ENCODE measurements at places on chromosomes 5 and 9.

DNA sequence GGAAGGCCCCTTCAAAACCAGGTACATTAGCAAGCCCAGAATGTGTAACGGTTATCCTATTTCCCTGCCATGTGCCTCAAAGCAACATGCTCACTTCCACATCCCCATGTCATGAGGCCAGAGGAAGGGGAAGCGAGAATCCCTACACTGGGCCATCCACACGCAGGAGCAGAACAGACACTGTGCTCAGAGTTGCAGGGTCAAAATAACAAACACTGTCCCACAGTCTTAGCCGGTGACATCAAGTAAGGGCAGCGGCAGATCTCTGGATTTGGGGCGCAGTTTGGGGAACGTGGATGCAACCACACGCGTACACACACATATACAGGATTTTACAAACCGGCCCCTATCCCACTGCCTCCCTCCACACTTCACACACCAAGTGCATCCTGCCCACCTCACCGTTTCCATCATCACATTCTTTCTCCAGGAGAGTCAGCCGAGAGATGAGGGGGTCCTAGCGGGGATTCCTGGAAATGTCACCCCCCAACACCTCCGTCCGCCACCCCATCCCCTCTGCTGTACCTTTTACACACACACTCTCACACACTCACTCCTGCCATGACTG lies 776 bp downstream of the APBA1 start:
- no peak for DNase-seq

GRCh38 chr5:72478276-72478675 lies 28.9 kb downstream of the ZNF366 start:
- DNase-seq: no peak

DNA sequence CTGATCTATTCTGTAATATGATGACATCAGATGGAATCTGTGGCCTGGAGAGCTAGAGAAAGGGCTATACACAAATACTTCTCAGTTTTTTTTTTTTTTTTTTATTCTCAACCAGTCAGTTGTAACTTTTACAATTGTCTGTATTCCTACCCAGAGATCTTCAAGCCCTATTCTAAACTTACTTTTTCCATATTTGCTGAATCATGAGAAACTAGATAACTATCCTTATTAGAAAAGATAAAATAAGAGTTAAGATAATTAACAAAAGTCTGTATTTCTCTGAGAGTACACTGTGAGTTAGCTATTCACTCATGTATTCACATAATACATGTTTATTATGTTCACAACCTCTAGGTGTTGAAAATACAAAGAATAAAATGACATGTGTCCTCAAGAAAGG lies 1575.9 kb downstream of the EFNA5 start:
- no peak for DNase-seq

DNA sequence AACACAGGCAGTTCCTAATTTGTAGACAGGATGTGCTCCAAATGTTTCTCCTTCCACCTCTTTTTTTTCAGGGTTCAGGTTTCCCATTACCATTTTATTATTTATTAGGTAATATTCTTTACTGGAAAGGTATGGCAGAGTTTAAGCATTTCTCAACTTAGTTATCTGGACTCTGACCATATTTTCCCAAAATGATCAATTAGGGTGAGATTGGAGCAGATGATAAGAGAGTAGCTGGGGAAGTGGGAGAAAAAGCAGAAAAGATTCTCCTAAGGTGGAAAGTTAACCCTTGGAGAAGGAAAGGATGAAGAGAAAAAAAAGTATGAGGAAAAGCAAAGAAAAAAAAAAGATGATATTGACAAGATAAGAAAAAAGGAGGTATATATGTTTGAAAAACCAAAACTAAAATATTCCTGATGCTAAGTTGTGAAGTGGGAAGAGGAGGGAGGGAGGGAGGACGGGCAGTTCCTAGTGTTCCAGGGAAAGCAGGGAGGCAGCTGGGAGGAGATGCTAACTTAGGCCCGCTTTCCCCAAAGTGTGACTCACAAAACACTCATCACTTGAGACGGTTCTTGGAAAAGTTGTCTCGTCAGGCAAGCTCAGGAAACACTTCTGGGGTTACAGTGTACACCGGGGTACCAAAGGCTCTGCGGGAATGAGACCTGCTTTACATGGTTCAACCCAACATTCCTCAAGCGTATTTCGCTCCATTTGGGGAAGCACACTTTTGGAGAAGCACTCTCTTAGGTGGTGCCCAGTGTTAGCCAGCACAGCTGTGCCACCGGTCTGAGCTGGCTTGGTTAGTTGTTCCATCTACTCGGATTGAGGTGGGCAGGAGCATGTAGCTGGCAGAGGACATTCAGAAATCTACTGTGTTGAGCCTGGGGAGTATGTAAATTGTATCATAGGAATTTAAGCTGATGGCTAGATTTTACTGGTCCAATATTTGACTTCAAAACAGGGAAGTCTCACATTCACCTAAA lies 35.1 kb downstream of the B4GALT1 start:
- DNase-seq: no peak

DNA sequence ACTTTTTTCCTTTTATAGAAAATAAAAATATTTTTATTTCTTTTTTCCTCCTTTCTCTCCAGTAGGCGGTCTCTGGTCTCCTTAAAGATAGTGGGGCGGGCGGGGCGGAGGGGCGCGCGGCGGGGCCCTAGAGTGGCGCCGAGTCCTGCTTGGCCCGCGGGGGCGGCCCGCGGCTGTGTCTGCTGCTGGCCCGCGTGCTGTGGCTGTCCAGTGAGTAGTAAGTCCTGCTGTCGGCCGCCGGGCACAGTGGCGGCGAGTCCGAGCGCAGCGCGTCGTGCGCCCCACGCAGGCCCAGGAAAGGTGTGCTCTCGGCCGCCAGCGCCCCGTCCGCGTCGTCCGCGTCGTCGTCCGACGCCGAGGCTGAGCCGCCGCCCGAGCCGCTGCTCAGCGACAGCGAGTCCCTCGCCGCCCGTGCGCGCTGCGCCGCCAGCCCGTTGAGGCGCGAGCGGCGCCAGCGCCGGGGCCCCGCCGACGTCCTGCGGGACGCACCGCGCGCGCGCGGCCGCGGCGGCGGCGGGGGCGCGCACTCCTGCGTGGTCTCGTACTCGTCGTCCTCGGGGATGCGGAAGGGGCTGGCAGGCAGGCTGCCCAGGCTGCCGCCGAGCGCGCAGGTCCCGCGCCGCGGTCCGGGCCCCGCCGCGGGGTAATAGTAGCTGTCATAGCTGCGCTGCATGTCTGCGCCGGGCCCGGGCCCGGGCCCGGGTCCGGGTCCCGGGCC lies 52.3 kb downstream of the PSD2 start:
- peak; percentile 29 for DNase-seq

GRCh38 chr5:10439692-10440091 lies 2.0 kb upstream of the ROPN1L start:
- DNase-seq: no peak

DNA sequence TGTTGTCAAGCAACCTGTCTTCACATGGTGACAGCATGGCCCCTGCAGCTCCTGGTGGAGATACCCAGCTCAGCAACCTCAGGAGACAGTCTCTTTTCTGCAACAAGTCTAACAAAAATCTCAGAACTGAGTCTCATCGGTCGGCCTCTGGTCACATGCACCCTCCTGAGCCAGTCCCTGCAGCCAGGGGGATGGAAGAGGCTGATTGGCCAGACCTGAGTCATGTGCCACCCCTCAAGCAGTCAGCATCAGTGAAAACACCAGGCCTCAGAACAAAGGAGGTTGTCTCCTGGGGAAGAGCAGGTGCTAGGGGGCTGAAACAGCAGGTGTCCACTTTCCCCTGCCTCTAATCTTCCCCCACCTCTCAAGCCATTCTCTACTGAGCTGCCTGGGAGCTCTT lies 54.4 kb downstream of the SMIM23 start:
- no peak for DNase-seq

- no peak for DNase-seq
Measured at GRCh38 chr5:154055201-154055600, 16.4 kb downstream of the MFAP3 start.

DNA sequence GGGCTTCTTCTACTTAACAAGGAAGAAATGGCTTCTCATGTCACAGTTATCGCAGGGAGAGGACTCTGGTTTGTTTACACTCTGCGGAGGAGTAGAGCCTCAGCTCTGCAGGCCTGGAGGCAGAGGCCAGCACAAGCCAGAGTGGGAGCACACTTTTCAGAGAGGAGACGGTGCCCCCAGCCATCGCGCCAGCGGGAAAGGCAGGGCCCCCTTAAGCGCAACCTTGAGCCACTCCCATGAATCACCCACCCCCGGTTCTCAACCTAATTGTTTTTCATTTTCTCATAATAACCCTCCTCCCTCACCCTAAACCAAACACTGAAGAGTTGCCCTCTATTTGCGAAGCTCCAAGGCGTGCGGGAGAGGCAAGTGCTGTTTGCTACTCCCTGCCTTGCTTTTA lies 208.4 kb upstream of the TBCA start:
- DNase-seq: no peak

DNA sequence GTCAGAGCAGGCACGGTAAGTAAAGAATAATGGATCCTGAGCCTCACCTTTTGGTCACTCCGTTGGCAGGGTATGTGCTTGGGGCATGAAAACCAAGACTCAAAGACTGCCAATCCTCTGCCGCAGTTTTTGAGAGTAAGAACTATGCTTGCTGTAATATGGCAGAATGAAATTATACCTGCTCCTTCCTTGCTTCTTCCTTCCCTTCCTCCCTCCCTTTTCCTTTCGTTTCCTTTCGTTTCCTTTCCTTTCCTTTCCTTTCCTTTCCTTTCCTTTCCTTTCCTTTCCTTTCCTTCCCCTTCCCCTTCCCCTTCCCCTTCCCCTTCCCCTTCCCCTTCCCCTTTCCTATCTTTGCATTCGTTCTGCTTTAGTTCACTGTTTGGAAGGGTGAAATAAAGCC lies 43.9 kb downstream of the SH3GL2 start:
- no peak for DNase-seq

GRCh38 chr5:135013445-135013844 lies 20.6 kb downstream of the PITX1 start:
- DNase-seq: no peak

DNA sequence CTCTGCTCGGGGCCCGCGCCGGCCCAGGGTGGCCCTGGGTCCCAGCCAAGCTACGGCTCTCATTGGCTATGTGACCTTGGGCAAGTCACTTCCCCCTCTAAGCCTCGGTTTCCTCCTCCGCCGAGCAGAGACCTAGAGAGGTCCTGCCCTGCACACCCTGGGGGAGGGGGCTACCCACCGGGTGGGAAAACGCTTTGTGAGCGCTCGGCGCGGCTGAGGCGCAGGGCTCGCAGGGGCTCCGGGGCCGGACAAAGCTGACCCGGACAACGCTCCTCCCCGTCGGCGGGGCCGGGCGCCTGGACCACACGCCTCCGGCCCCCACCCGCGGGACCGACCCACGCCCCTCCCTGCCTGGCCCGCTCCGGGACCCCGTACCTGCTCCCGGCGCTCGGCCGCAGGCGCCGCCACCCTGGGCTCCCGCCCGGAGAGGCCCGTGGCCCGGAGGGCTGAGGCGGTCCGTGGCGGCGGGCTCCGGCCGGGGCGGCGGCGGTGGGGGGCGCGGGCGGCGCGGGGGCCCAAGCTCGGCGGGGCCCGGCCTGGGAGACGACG lies 85.7 kb upstream of the MELK start:
- DNase-seq: no peak
